HuH-7.5 (cell line): ENCODE measurements at places on chromosomes 7 and 10.

DNA sequence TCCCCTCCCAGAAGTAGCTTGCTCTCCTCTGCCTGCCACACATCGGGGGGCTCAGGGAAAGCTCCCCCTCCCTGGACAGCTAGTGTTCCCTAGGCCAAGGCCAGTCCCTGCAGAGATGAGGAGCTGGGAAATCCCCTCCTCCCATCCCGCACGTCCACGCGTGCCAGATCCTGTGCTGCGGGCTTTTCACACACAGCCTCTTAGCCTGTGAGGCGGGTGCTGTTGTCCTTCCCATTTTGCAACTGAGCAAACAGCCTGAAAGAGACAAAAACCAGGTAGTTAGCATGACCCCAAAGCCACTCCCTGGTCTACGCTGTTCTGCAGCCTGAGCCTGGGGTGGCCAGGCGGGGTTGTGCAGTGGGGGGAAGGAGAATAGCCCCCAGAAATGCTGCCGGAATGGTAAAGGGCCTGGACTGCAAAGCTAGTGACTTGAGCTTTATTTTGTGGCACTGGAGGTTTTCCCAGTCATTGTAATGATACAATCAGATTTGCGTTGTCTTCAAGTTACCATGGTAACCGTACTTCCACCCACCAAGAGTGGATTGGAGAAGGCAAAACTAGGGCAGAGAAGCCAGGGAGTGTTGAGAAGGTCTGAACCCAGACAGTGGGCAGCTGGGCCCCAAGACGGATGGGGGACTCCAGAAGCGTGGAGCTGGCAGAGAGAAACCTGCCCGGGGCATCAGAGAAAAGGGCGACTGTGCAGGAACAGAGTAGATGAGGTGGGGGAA is 98.6 kb upstream of the KCTD7 start:
- no peak for DNase-seq

DNA sequence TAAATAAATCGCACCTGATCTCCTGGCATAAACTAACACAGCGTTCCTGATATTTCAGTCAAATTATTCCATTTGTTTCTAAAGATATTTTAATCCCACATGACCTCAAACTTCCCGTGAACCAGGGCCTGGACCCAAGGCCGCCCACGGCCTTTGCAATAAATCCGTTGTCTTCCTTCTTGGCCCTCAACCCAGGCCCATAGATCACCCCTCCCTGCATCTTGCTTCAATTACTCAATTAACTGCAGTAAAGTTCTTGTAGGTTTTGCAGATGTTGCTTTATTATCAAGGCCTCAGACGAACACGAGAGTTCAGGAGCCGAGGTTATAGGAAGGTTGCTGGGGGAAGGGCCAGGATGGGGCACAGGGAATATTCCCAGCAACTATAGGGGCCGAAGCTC is 249.4 kb downstream of the RAB11FIP2 start:
- DNase-seq, result no peak

DNA sequence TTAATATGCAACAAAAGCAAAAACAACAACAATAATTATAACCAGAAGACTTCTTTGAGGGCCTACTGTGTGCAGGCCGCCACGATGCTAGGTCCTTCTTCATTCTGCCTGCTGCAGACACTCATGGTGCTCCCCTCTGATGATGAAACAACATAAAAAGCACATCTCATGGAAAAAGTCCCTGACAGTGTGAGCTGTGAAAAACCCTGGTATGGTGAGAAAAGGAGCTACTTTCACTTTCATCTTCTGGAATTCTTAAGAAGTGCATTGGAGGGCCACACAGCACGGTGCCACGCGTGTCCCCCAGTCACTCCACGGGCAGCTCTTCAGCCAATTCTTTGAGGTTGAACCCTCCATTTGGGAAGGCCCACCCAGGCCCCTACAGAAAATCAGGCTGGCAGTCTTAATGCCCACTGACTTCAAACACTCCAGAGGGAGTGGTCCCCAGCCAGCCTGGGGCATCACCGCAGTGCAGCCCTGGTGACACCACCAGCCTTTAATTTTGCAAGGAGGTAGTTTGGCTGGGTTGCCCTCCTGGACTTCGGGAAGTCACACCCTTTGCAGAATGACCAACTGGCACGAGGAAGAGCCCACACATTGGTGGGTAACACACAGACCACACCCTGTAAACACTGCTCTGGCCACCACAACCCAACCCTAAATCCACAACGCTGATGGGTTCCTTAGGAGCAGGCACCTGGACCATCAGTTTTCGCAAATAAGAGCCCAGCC is 7.7 kb downstream of the KCNMA1 start:
- no peak for DNase-seq

DNA sequence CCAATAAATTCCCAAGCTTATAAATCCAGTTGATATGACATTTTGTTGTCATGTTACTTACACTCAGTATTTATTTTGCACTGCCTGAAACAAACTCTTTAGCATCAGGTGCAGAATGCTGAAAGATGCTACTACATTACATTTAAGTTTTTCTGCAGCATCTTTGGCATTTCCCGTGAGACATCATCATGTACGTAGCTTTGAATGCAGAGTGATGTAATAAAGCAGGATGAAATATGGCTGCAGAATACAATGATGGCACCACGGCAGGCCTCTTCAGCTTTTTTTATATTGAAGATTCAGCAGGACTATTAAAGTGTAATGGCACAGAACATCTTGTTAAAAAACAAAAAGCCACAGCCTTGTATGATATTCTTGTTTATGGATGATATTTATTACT is 531.8 kb downstream of the NXPH1 start:
- DNase-seq, result no peak

DNA sequence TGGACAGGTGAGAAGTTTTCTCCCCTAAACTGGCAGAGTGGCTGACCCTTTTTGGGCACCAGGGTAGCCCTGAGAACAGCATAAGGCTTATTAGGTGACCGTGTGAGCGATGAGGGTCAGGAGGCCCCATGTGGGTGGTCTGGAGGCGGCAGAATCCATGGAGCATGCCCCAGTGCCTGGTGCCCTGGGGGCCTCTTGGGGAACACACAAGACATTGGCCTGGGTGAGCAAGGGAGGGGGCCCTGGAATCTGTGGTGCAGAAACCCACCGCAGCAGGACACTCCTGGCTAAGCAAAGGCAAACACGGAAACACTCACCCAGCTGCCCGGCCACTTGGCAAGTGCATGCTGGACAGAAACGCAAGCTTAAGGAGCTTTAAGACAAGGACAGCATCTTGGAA is 29.5 kb downstream of the YKT6 start:
- DNase-seq, result no peak

DNA sequence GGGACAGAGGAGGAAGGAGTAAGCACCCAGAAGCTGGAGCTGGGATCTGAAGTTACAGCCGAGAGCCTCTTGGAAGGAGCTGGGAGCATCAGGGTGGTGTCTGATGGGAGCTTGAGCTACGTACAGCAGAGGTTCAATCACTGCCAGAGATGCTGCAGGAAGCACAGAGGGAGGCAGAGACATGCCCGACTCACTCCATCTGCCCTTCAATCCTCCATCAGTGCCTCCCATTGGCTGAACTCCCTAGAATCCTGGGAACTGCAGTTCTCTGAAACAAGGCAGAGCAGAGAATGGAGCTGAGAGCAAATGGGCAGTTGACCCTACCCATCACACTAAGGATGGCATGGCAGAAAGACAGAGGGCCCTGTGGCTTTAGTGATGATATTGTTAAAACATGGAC is 40.0 kb upstream of the CTBP2 start:
- no peak for DNase-seq

DNA sequence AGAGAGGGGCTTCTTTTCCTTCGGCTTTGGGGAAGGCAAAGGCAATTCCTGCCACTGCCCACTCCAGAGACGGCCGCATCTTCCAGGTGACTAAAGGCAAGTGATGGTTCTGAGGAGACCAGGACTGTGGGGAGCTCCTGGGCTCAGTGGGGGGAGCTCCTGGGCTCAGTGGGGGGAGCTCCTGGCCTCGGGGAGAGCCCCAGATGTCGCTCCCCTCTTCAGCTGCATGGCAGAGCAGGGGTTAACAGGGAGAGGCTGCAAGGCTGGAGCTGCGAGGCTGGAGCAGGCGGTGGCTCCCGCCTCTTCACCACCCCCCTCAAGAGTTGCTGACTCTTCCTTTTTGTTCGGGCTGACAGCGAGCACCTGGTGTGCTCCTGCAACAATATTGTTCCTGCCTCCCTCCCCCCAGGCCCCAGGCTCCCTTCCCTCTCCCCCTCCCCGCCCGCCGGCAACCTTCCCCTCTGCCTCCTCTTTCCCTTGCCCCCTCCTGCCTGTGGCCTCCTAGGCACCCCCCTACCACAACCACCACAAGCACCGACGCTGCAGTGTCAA is 56.3 kb upstream of the LBX1 start:
- DNase-seq, result no peak

GRCh38 chr7:42105554-42106358 is 131.3 kb downstream of the GLI3 start:
- DNase-seq, result no peak

GRCh38 chr10:24701447-24701846 is 22.2 kb downstream of the ARHGAP21 start:
- no peak for DNase-seq

DNA sequence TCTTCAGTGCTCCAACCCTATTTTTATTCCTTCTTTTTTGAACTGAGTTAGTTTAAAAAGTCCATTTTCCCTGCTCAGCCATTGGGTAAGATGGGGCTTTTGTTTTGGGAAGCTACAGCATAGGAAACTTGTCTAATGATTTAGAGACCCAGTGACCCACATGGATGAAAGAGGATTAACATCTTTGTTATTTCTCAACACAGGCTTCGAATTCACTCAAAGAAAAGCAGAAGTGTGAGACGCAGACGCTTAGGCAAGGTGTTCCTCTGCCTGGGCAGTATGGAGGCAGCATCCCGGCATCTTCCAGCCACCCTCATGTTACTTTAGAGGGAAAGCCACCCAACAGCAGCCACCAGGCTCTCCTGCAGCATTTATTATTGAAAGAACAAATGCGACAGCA is 152.0 kb downstream of the HDAC9 start:
- DNase-seq, result no peak

- DNase-seq, result no peak
These were observed 56.4 kb downstream of the ETV1 start for GRCh38 chr7:13933091-13933490.

- DNase-seq, result no peak
These were observed 1016.4 kb upstream of the KCND2 start for GRCh38 chr7:119256446-119257131.

GRCh38 chr7:91374321-91374989 is 110.2 kb downstream of the FZD1 start:
- no peak for DNase-seq

DNA sequence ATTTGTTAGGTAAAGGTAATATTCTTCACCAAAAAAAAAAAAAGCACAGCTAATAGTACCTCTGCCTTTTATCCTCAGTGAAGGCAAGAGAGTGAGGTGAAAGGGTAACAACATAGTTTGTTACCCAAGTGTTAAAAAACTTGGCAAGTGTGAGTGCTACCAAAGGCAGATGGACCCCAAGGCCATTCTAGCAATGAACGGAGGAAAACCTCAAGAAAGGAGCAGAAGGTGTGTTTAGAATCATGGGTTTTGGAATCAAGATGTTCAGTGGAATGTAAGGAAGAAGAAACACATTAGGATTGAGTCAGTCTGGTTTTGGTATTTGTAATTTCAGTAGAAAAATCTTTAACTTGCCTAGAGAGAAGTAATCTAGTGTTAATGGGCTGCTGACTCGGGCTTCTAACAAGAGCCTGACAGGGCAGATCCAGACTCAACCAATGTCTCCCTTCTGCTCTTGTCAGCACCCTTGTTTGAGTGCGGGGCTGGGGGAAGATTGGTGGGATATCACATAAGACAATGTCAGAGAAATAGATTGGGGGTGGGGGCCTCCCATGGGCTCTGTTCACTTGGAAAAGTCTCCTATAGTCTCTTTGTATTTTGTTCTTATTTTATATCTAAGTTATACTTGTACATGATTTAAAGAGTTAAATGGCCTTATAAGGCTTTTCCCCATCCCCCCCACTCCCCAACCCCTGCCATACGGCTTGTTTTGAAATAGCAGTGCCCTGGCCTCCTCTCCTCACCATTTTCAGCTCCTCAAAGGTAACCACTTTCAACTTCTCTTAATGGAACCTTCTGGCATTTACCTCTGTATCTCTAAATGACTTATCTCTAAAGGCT is 44.4 kb downstream of the SCD start:
- no peak for DNase-seq

DNA sequence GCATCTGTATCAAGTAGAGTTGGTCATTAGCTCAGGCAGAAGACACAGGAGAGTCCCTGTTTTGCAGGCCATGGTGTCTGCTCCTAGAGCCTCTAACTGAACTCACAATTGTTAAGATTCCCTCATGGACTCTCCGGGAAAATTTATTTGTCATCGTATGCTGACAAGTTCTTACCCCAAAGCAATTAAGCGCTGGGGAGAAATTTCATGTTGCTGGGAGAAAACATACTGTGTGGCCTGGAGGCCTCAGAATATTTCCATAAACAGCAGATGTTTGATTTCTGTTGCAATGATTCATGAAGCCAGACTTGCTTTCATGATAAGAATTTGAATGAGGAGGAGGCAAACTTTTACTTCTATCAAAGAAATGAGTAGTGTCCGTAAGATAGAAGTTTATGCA is 583.2 kb downstream of the GATA3 start:
- DNase-seq, result no peak

- DNase-seq, result no peak
These were observed 138.6 kb downstream of the ADAM22 start for GRCh38 chr7:88072715-88073055.

- DNase-seq, result no peak
These were observed 34.8 kb upstream of the ADO start for GRCh38 chr10:62769574-62770242.

DNA sequence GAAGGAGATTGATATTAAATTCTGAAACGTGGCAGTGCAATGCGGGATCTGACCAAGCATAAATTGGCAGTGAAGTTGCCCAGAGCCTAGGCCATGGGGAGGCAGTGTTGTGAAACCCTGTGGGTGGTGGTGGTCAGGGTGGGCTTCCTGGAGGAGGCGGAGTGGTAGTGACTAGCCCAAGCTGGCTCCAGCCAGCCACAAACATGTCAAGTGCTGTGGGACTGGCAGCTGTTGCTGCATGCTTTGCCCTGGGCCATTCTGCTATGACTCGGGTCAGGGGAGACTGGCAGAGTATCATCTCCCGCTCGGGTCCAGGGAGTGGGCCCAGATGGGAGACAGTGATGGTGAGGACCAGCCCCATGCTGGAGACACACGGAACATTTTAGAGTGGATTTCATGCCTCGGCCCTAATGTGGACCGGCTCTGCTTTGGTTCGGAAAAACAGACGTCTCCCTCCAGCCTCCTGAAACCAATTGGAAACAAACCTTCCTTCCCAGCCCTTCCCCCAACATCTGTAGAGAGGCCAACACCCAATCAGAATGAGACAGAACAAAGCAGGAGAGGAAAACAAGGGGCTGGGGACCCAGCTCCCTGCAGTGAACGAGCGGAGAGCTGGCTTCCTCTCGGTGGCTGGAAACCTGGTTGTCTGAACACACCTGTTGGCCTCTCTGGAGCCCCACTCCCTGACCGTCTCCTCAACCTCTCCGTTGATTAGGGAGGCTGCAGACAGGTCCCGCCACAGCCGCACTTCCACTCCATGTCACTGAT is 58.2 kb downstream of the TMEM270 start:
- DNase-seq, result no peak

- no peak for DNase-seq
These were observed 86.5 kb downstream of the NT5C2 start for GRCh38 chr10:103106539-103106938.
